ENCODE measurements at places on chromosomes 5 and 9.

DNA sequence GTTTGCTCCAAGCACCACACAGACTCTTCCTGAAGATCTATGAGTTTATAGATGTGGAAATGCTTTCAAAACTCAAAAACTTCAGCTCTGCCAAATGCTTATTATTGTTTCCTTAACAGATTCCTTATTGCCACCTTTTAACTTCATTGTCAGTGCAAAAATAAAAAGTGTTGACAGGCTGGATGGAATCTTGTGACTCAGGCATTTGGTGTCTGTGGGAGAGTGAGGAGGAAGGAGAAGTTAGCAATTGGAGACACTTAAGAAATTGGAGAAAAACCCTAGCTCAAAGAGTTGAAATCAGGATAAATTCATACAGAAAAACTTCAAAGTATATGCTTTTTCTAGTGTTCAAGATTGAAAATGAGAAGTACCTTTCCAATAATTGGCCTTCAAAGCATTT is 140.6 kb upstream of the PUM3 start:
- no peaks in the 10 kb centered on the region for H3K4me1 ChIP-seq
- H3K36me3 ChIP-seq = no peaks in the 10 kb centered on the region
- no peak overlapping the region for H3K27ac ChIP-seq
- DNase-seq = no peak

DNA sequence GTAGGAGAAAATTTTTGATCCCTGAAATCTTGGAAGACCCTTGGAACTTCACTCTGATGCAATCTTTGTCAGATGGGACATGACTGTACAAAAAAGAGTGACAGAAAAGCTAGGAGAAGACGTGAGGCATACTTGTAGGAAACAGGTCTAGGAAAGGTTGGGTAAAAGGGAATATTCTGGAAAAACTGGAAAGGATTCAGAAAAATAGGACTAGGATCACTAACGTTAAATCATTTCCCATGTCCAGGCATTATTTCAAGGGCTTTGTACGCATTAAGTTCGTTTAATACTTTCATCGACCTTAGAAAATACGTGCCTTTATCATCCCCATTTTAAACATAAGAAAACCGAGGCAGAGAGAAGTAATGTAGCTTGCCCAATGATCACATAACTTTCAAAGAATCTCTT is 2.9 kb downstream of the ALDH1A1 start:
- H3K36me3 ChIP-seq = no peaks in the 10 kb centered on the region
- H3K27ac ChIP-seq = peak overlapping the region; percentile 87
- H3K27me3 ChIP-seq = no peaks in the 10 kb centered on the region
- peaks cover 19% of the 10 kb centered on the region for H3K4me1 ChIP-seq
- no peak for DNase-seq

DNA sequence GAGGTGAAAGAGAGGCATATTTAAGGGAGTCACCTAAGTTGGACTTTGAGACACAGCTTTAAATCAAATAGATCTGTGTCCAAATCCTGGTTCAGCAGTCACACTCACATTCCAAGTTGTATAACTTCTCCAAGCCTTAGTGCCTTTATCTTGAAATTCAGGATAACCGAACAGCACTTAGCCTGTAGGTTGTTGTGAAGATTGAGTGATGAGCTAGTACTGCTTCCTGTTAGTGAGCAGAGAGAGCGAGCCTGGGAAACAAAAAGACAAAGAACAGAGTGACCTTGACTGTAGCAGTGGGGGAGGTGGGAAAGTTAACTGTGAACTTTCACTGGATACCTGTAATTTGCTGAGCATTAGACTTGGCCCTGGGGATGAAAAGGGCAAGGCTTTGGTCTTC is 22.4 kb downstream of the MAML1 start:
- no peaks in the 10 kb centered on the region for H3K36me3 ChIP-seq
- no peak overlapping the region for H3K4me3 ChIP-seq
- no peak overlapping the region for H3K27ac ChIP-seq
- no peak for DNase-seq

DNA sequence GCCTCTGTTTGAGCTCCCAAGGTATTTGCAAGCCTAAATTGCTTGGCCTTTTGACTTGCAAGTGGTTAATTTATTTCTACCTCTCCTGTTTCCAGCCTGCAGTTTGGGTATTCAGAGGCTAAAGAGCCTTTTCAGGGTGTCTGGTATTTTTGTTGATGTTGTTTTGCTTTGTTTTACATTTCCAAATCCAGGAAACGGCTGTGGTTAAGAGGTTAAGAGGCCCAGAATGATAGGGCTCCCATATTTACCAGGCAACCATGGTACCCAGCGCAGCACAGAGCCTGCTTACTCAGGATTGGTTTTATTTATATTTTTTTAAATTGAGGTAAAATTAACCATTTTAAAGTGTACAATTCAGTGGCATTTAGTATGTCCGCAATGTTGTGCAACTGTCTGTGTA is 92.1 kb downstream of the PDZD2 start:
- H3K27me3 ChIP-seq = no peaks in the 10 kb centered on the region
- H3K27ac ChIP-seq = no peak overlapping the region

DNA sequence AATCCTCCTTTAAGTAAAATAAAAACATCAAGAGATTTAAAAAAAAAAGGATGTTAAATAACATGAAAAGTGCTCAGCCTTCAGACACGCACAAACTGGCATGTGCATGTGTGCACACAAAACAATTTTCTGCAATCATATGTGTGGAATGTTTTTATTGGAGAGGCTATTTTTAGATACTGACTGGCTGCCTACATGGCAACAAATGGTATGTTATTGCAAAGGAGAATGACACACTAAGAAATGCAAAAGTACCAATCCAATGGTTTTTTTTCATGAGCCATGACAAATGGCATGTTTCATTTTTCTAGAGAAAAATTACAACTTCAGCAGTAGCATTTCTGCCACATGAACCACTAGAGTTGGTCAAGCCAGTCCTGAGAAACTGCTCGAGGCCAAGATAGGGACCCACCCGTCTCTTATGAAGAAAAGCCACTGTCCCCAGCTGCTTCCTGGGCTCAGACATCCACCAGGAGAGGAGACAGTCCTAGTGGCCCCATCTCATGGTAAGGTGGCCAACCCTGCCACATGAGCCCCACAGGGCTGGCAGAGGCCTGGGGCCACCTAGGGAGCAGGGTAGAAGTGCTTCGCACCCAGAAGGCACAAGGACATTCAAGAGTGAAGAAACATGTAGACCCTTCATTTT is 116.4 kb downstream of the MYO10 start:
- H3K36me3 ChIP-seq = no peaks in the 10 kb centered on the region
- no peak for DNase-seq
- H3K4me3 ChIP-seq = no peak overlapping the region
- no peaks in the 10 kb centered on the region for H3K27me3 ChIP-seq
- H3K27ac ChIP-seq = no peak overlapping the region
- H3K4me1 ChIP-seq = no peaks in the 10 kb centered on the region

GRCh38 chr5:95083606-95084005 is 201.3 kb downstream of the MCTP1 start:
- no peak overlapping the region for H3K27ac ChIP-seq
- DNase-seq = no peak
- no peaks in the 10 kb centered on the region for H3K36me3 ChIP-seq

Data from tibial nerve (tissue), 4 donors.